Myometrial cell (primary cell): ENCODE measurements at places on chromosomes 6 and 20. TPM values are rescaled to one million over a fixed set of nuclear protein-coding genes. Genes with fewer than 3 reads are reported as not detected.

DEFB124 gene
- total RNA-seq: not detected in 2 replicates

MEP1A gene
- total RNA-seq: not detected in 2 replicates

SIGLEC1 gene
- total RNA-seq: not detected in 2 replicates

OXT gene
- total RNA-seq: not detected in 2 replicates

FUT9 gene
- total RNA-seq: not detected in 2 replicates

NKAIN4 gene
- not detected in 2 replicates for total RNA-seq

ADGRF4 gene
- under 0.01 and 0.29 TPM in 2 replicates for total RNA-seq

CAGE1 gene
- total RNA-seq: not detected in 2 replicates

RAET1E gene
- total RNA-seq: under 0.01 TPM in 1 of 2 replicates, not detected in the other

C6orf163 gene
- 0.35 TPM in 1 of 2 replicates, not detected in the other for total RNA-seq

CPXM1 gene
- total RNA-seq: 6.4 and 10.1 TPM in 2 replicates

SLC17A1 gene
- total RNA-seq: not detected in 2 replicates

RSPH3 gene
- total RNA-seq: 6.0 and 6.3 TPM in 2 replicates
